ENCODE measurements at places on chromosomes 12 and 14.

DNA sequence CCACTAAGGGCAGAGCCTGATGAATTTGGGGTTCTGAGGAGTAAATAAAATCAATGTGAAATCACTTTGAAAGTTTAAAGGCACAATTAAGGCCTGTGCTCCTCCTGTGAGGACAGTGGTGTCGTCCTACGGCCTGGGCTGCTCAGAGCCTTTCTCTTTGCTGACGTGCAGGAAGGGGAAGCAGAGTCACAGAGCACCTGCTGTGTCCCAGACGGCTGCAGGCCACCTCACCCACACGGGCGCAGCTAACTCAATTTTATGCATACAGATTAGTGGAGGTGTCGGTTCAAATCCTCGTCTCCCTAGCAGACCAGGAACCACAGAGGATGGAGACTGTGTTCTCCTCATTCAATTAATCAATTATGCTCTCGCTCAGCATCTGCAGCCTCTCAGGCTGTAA is 11.4 kb upstream of the DLK1 start:
- DNase-seq: no peak

DNA sequence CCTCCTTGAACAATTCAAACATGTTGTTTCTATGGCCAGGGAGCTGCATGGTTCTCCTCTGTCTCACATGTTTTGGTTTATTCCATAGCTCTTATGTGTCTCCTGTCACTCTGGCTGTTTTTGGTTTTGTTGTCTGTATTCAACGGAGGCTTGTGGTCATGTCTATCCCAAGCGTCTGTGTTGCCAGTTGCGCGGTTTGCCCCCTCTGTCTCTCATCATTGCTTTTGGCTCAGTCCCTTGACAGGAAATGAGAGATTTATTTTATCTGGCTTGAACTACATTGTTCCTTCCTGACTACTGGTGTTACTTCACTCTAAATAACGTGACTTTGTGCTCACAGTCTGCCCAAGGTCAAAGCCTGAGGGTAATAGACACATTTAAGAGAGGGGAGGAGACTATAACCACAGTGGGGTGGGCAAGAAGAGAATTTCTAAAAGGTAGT is 96.4 kb upstream of the SOX5 start:
- no peak for DNase-seq

DNA sequence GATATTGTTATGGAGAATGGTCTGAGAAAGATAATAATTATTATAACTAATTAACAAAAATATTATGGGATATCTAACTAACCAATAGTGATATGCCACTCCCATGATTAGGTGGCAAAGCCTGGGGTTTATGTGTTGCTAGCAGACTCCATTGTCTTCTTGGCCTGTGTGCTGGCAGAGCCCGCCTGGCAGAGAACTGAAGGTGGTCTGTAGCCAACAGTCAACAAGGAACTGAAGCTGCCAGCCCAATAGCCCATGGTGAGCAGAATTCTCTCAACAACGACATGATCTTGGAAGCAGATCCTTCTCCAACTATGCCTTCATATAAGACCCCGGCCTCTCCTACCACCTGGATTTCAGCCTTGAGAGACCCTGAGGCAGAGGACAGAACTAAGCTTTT is 258.8 kb downstream of the SLC15A4 start:
- no peak for DNase-seq

- DNase-seq: no peak
Observed at GRCh38 chr14:73789989-73790581, 61.5 kb upstream of the PTGR2 start.

DNA sequence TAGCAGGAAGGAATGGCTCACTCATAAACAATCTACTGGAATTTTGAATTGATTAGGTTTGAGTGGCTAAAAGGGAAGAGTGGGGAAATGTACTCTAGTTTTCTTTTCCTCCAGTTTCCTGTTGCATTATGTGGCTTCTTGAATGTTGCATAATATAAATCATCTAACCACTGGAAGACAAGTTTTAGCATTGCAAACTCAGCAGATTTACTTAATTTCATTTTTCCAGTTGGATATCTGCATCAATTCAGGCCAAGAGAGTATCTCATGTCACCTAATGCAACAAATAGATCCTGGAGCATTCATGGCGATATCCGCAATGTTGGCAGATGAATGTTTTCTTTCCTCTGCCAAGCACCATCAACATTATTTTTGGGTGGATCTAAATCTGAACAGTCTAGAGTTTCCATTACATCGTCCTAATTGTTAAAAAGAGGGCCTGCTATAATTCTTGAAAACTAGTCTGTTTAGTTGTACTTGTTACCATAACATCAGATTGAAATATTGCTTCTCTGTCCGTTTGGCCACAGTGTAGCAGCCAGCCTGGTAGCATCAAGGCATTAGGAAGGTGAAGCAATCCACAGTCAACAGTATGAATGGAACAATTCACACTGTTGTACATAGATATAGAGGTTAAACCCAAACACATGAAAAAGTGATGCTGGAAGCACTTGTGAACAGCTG is 544.2 kb downstream of the ETNK1 start:
- no peak for DNase-seq

- DNase-seq: no peak
Observed at GRCh38 chr14:70779667-70780066, 29.6 kb downstream of the MAP3K9 start.

DNA sequence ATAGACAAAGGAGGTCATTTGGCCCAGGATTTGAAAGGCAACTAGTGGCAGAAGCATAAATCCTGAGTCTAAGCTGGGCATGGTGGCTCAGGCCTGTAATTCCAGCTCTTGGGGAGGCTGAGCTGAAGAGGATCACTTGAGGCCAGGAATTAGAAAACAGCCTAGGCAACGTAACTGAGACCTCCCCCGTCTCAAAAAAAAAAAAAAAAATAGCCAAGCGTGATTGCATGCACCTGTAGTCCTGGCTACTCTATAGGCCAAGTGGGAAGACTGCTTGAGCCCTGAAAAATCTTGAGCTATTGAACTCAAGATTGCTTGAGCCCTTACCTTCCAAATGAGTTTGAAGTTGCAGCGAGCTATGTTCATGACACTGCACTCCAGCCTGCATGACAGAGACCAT is 7.8 kb downstream of the GON7 start:
- DNase-seq: no peak

DNA sequence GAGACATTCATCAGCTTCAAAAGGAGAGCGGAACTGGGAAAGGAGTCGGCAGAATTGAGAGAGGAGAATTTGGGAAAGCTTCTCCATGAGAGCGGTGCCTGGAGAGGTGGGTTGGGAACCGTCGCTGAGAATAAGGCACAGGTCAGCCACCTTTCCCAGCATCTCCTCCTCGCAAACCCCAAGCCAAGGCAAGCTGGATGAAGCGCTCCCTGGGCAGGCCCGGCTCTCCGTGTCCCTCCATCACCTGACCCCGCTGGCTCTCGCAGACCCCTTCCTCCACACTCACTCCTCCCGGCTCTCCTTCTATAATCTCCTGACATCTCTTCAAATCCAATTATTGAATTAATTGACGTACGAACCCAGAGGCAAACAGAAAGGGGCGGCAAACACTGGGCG is 18.9 kb upstream of the ATP5MC2 start:
- DNase-seq: no peak

GRCh38 chr14:74871819-74872218 is 4.1 kb downstream of the PROX2 start:
- no peak for DNase-seq

Measured in activated T-cell treated with anti-CD3 and anti-CD28 coated beads, Interleukin-2, amount 50 U/mL, for 48 hours (primary cell).